ENCODE measurements at places on chromosomes 1 and 21.

DNA sequence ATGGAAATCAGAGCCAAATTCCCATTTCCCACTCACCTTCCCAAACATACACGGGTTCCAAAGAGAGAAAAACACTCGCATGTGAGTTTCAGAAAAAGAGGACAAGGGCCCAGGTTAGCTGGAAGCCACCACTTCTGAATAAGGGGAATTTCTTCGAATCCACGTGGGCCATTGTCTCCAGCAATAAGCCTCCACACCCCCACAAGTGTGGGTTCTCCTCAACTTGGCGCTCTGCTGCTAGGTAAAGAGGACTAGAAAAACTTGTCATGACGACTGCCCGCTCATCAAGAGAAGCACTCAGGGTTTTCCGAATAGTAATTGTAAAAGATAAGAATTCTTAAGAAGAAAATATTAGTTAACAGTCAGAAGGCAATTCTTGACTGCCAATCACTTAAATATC, 30.6 kb downstream of the PRDM15 start:
- no peak for DNase-seq

DNA sequence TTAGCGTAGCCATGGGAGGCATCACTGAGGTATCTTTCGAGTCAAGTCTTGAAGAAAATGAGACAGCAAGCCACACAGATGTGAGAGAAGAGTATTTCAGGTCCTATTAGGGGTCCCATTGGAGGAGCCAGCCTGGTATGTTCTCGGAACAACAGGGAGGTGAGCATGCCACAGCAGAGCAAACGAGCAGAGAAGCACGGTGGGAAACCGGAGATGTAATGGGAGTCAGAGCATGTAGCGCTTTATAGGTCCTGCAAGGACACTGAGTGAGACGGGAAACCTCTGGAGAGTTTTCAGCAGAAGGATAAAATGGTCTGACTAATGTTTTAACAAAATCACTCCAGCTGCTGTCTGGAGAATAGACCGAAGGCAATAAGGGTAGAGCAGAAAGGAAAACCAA, 15.9 kb downstream of the H3-3A start:
- DNase-seq: no peak

GRCh38 chr1:241610056-241610815, 29.9 kb downstream of the CHML start:
- DNase-seq: no peak

DNA sequence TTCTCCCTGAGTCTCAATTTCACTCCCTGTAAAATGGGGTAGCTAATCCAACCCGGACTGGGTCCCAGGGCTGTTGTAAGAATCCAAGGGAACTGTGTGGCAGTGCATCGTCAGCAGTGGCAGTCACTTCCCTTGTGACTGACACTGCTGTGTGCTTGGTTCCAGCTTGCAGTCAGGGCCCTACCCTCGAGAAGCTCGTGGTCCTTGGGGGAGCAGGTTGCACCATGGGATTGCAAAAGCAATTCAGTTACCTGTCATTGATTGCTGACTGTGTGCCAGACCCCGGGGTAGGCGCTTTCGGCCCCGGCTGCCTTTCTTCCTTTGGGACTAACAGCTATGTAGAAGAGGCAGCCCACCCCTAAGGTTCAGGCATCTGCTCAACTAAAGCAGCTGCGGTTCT, 2.9 kb downstream of the PTPRF start:
- DNase-seq: no peak

- DNase-seq: no peak
Observed at GRCh38 chr1:223242971-223243370, 99.9 kb upstream of the TLR5 start.

DNA sequence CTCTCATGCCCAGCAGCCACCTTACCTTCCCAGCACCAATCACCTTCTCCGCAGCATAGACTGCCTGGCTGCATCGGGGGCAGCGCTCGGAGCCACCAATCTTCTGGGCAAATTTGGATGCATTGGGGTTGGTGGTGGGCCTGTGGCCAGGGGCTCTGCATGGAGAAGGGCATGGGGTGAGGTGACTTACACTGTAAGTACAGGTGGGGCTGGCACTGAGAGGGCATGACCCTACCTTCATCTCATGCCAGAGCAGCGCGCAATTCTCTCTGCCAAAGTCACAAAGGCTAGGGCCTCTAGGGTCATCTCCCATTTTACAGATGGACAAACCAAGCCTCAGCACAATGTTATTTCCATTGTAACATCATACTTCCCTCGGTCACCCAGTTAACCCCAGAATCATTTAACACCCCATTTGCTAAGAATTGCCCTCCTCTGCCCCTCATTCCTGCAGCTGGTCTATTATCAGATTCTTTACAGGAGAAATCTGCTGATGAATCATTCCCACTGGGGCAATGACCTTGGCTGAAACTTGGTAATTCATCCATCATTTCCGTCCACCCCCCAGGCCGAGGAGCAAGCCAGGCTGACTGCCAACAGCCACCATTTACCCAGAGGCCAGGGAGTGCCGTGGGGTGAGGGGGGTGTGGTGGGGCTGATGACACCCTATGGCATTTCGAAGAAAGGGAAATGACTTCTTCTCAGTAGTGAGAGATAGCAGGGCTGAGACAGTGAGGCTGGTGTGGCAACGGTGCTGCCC, 17.9 kb downstream of the CSRP1 start:
- no peak for DNase-seq

DNA sequence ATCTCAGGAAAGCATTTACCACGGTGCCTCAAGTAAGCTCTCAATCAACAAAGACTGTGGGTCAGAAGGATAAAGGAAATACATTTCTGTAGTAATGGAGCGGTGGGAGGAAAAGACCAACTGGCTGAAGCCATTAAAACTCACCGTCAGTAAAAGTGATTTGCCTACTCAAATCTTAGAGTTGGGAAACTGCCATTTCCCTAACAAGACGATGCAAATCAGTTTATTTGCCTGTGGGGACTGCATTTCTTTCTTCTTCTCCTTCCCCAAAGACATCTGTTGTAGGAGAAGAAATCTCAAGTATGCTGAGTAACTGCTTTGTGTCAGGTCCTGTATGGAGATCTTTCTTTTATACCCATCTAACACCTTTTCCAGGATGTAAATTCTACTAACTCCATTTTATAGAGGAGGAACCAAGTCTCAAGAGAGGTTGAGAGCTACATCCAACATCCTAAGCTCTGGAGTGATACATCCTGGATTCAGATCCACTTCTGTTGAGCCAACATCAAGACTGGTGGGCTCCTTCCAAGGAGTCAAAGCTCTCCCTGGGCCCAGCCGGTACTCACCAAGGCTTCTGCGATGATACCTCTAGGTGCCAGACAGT, 219.3 kb upstream of the FGGY start:
- DNase-seq: no peak

DNA sequence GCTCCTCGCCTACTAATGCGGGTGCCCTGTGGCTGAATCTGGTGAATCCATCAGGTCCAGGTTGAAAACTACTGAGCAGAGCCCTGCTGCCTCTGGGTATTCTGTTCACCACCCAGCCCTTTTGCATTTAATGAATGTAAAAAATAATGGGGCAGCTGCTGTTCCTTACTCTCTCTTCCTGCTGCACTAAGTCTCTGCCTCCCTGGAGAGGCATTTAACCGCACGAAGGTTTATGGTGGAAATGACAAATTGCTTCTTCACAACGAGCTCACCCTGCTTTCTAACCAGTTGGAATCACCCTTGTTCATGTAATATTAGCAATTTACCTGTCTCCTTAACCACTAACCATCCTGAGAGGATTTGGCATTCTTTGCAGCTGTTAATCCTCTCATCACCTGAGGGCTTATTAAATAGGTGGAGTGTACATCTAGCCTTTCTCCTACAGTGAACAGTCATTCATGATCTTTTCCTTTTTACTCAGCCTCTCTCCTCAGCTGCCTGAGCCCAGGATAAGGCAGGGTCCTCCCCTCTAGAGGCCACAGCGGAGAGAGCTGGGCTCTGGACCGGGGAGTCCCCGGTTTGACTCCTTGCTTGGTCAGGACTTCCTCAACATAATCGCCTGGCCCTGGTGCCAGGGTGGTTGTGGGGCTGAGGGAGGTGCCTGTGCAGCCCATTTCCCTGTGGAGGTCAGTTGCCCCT, 97.6 kb downstream of the NOS1AP start:
- DNase-seq: no peak

DNA sequence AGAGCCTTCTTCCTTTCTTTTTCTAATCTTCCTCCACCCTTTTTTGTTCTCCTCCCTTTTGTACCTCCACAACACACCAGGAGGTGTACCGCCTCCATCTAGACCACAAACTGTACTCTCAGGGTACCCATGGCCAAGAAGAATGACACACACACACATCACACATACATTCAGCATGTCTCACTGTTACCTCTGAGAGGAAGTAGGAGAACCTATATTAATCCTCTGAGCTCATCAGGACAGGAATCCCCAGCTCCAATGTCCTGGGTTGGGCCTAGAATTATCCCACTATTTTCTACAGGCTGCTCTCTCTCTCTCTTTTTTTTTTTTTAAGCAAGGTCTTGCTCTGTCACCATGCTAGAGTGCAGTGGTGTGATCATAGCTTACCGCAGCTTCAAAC, 36.7 kb downstream of the ATP2B4 start:
- no peak for DNase-seq

- DNase-seq: no peak
Observed at GRCh38 chr1:53376041-53376461, 48.2 kb upstream of the LRP8 start.

All from stimulated activated CD8-positive, alpha-beta memory T cell treated with anti-CD3 and anti-CD28 coated beads, Interleukin-7, amount 100 ng/mL, for 48 hours (primary cell).